ENCODE measurements at places on chromosomes 16 and 17.

GRCh38 chr17:46853896-46854444 lies 2.6 kb downstream of the WNT9B start:
- DNase-seq, result no peak

DNA sequence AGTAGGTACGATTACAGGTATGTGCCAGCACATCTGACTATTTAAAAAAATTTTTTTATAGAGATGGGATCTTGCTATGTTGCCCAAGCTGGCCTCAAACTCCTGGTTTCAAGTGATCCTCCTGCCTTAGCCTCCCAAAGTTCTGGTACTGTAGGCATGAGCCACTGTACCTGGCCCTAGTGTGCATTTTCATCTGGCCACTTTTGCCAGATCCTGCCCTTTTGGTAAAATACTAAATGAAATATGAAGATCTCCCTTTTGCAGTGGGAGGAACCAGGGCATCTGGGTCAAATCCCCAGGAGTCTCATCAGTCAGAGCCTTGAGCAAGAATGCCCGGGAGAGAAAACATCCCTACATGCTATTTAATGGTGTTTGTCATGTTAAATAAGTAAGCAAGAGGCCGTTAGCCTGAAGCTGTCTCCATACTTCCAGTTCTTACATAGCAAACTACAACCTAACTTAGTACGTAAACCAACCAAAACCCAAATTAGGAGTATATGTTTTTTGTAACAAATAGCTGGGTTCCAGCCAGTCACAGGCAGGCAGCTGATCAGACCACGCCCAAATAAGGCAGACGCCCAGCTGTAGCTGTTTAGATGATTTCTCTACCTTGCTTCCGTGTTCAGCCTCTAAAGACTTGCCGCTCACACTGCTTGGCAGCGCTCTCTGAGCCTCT lies 46.5 kb upstream of the CLEC18A start:
- no peak for DNase-seq

GRCh38 chr16:14377326-14377725 lies 252.7 kb downstream of the PARN start:
- no peak for DNase-seq

GRCh38 chr17:41382394-41382793 lies 288 bp upstream of the KRT34 start:
- no peak for DNase-seq

DNA sequence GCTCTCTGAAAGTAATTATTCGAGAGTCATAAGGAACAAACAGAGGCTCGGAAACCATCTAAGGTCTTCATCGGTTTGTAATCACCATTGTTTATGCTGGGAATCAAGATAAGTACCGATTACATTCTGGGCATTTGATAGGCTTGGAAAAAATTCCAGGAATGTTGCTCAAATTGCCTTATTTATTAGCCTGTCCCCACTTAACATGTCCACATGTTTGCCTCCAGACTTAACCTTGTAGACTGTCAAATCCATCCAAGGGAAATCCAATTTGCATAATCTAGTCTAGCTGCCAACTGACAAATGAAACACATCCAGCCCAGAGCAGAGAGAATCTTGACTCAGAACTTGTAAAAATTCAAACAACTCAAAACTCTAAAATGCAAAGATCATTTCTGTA lies 51.3 kb upstream of the TMC5 start:
- DNase-seq, result no peak

- DNase-seq, result no peak
Measured at GRCh38 chr17:66604376-66604775, 230.5 kb upstream of the CACNG5 start.

DNA sequence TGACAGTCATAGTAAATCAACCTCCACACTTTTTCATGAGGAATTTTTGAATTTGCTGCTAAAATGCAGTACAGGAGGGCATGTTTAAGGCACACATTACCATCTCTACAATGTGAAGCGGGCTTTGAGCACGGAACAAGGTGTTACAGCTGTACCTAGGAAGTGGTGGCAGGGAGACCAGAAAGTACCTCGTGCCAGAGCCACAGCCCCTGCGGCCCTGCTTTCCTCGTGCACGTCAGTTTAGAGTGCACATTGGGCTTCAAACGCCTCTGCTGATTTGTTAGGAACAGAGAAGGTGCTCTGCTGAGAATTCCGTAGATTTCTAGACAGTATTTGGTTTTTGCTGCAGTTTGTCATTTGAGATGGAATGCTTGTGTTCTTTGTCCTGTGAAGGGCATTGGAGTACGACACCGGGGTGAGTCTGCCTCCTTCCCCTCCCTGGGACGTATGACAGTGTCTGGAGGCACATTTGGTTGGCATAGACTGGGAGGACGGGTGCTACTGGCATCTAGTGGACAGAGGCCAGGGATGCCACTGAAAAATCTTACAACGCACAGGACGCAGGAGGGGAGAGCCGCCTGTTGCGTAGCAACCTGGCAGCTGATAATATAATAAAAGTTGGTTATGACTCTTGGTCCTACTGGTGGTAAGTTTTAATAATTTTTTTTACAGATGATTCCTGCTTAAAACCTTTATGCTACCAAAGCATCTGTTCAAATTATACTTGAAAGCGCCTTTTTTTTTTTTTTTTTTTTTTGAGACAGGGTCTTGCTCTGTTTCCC lies 9.1 kb downstream of the FOXK2 start:
- DNase-seq, result no peak

Measured in stimulated activated CD4-positive, alpha-beta T cell treated with anti-CD3 and anti-CD28 coated beads, Interleukin-2, amount 100 ng/mL, for 24 hours (primary cell).